Stimulated activated CD4-positive, alpha-beta T cell treated with anti-CD3 and anti-CD28 coated beads, Interleukin-2, amount 100 ng/mL, for 4 hours (primary cell): ENCODE measurements at places on chromosomes 7 and 10.

GRCh38 chr10:31864834-31865518 is 63.7 kb downstream of the ARHGAP12 start:
- DNase-seq: no peak

GRCh38 chr7:100583132-100584053 is 2.5 kb downstream of the LRCH4 start:
- peak; percentile 29 for DNase-seq

- DNase-seq: no peak
Measured at GRCh38 chr7:120554960-120555571, 282.1 kb downstream of the KCND2 start.

- DNase-seq: no peak
Measured at GRCh38 chr7:2104716-2105115, 128.0 kb downstream of the MAD1L1 start.

GRCh38 chr7:100827330-100828226 is at the start of gene EPHB4:
EPHB4 (minus strand) TSS chr7:100827523; CDS start chr7:100827030, 493 bp downstream.
- DNase-seq: no peak

- DNase-seq: no peak
Measured at GRCh38 chr10:112379635-112380296, 5.8 kb downstream of the ACSL5 start.

DNA sequence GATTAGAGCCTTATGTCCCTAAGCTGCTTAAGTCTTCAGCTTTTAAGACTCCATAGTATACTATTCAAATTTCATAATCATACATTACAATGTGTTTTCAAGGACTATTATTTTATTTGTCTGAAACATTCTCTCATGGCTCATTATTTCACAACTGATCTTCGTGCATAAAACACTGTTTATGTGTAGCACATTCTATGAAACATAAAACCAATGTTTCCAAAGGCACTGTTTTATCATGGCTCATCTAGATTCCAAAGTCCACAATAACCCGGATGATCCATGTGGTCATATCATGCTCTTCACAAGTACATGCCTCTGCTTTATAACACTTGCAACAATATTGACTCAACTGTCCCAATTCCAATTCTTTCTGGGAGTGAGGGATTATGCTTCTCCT is 806.1 kb downstream of the TNS3 start:
- no peak for DNase-seq

GRCh38 chr10:64067009-64067606 is 545.9 kb downstream of the REEP3 start:
- no peak for DNase-seq

GRCh38 chr7:377080-378040 is 87.4 kb downstream of the FOXL3 start:
- no peak for DNase-seq

DNA sequence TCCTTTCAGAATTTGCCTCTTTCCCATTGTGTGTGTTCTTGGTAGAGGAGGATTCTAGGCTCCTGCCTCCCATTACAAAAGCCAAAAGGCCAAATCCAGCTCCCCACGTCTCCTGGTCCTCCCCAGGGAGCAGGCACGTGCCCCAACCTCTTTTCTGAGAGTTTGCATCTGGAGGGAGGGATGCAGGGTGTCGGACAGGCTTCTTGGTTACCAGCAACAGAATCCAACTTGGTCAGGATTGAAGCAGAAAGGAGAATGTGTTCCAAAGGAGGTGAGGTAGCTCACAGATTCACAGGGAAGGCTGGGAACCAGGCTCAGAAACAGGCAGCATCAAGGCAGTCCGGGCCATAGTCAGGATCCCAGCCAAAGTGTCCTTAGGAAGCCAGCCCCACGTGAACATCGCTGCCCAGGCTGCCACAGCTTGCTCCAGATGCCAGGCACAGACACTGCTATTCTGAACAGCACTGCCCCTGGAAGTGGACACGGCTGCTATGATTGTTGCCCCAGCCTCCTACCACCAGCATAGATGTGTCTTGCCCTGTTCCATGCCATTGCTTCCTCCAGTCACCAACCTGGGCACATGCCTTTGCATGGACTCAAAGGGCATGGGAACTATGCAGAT is 264.2 kb upstream of the ZMIZ1 start:
- no peak for DNase-seq

DNA sequence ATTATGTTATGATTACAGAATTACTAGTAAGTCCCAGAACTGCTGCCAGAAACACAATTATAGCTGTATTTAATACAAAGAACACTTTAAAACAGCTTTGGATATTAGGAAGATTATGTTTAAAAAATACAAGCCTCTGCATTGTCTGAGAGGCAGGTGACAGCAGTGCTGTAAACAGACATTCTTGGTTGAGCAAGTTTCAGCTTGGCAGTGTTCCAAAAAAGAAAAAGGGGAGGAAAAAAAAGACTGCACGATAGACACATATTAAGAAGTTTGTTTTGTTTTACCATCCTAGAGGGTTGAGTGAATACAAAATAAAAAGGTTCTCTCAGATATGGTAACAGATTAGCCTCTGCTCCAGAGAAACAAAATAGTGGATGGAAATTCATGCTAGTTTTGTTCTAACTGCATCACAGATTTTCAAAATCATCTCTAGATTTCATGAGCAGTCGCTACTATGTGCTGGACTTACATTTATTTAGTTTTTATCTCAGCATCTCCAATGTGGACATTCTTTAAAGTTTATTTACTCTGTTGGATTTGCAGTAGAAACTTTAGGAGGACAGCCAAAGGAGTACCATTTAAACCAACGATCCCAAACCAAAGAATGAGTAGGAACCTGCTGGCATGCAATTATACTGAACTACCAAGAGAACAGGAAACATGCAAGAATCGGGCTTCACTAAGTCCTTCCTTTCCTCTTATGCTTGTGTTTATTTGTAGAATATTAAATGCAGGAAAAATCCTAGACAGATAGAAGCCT is 9.0 kb downstream of the FAM204A start:
- DNase-seq: no peak

DNA sequence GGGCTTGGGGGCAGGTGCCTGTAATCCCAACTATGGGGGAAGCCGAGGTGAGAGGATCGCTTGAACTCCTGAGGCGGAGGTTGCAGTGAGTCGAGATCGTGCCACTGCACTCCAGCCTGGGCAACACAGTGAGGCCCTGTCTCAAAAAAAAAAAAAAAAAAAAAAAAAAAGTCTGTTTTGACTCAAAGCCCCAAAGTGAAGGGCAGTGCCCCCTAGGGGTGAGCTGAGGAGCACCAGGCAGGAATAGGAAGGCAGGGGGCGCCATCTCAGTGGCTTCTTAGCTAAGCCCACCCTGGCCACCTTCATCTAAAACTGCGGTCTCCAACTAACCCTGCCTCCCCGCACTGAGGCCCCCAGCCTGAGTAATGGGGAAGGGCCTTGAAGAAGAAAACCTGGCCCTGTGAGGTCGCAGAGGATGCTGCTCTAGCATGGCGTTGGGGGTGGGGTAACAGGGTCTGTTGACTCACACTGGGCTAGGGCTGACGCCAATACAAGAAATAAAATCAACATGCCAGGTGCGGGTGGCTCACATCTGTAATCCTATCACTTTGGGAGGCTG is 9.8 kb downstream of the PODXL start:
- no peak for DNase-seq

DNA sequence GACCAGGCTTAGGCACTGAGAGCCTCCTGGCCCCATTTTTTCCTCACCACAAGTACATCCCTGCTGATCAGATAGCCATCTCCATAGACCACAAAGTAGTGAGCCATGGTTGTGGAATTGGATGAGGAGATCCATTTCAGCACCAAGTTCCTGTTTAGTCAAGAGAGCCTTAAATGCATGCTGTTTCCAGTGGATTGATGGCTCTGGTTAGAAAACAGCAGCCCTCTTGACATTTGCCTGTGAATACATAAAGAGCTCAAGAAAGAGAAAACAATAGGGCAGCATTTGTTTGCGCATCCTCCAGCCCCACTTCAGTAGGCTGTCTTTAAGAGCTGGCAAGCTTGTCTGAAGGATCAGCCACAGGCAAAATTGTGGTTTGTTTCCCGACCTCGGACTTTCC is 251.2 kb downstream of the POU6F2 start:
- no peak for DNase-seq

GRCh38 chr7:36758879-36759278 is 34.6 kb upstream of the AOAH start:
- no peak for DNase-seq

GRCh38 chr10:6300106-6300783 is 97.5 kb downstream of the PFKFB3 start:
- no peak for DNase-seq

DNA sequence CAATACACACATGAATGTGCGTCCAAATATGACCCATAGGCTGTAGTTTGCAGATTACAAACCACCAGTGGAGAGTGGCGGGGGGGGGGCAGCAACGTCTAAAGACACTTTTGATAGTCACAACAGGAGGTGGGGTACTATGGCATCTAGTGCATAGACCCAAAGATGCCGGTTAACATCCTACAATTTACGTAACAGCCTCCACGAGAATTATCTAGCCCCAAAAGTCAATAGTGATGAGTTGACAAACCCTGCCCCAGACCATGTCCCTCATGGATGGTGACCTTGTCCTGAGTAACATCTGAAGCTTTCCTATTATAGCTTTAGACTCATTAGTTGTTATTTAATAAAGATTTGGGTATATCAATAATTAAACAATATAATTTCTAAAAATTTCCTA is 31.6 kb downstream of the USP6NL start:
- DNase-seq: no peak

GRCh38 chr10:101000127-101000914 is 713 bp downstream of the LZTS2 start:
- DNase-seq: no peak

GRCh38 chr7:98651760-98652159 is 34.7 kb downstream of the NPTX2 start:
- no peak for DNase-seq

- no peak for DNase-seq
Measured at GRCh38 chr7:50184271-50184990, 91.4 kb upstream of the ZPBP start.

- DNase-seq: no peak
Measured at GRCh38 chr10:80460399-80461207, 6.5 kb downstream of the TSPAN14 start.
